ENCODE measurements at places on chromosomes 12 and 14. TPM values are rescaled to one million over a fixed set of nuclear protein-coding genes. Genes with fewer than 3 reads are reported as not detected.
A peak's percentile ranks its signal among the peaks of the same experiment; 100 is the strongest.

FZD10 gene
- 1.1 TPM for total RNA-seq

NTS gene
- total RNA-seq = 22.1 TPM

GRCh38 chr12:105596731-105597130 lies 266.2 kb downstream of the C12orf75 start:
- no peak for DNase-seq
- H3K27me3 ChIP-seq = no peaks in the 10 kb centered on the region
- H3K4me1 ChIP-seq = peaks cover 13% of the 10 kb centered on the region
- no peak overlapping the region for H3K27ac ChIP-seq

DNA sequence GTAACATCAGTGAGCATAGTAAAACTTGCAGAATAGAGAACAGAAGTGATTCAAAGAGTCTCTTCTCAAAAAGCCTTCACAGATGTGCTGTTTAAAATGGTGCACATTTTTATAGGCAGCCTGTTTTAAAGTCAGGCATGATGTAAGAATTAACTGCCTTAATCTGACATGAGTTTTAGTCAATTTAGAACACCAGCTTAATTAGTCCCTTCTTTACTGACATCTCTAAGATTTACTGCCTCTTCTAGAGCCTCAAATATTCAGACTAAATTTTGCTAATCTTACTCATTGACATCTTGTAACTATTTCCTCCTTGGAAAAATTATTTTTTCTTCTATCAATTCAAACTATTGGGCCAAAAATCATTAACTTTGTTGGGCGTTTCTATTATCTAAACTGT lies 782.5 kb downstream of the C12orf50 start:
- no peaks in the 10 kb centered on the region for H3K4me1 ChIP-seq
- no peaks in the 10 kb centered on the region for H3K27me3 ChIP-seq
- no peak overlapping the region for H3K27ac ChIP-seq
- H3K36me3 ChIP-seq = no peaks in the 10 kb centered on the region
- DNase-seq = no peak
- H3K4me3 ChIP-seq = no peak overlapping the region

DNA sequence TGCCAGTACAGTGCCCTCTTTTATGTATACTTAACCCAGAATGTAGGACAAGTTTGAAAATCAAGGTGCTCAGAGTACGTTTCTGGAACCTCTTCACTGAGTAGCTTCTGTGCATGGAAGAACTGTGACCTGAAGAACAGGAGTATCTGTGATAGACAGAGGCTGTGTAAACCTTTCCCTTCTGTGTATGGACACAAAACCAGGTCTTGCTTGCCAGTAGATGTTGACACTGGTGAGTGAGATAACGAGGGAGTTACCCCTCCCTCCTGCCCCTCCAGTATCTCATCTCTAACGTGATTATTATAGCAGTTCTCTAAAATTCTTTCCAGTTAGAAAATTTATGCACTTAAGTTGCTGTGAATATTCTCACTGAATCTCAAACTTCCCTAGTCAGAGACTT lies 170.8 kb downstream of the RPL10L start:
- H3K27me3 ChIP-seq = no peaks in the 10 kb centered on the region
- H3K4me1 ChIP-seq = no peaks in the 10 kb centered on the region
- peaks cover 6% of the 10 kb centered on the region for H3K36me3 ChIP-seq

GRCh38 chr12:107440606-107441005 lies 245.0 kb upstream of the PWP1 start:
- H3K36me3 ChIP-seq = no peaks in the 10 kb centered on the region
- no peaks in the 10 kb centered on the region for H3K27me3 ChIP-seq
- no peak overlapping the region for H3K27ac ChIP-seq
- H3K4me1 ChIP-seq = peaks cover 28% of the 10 kb centered on the region
- DNase-seq = no peak

DNA sequence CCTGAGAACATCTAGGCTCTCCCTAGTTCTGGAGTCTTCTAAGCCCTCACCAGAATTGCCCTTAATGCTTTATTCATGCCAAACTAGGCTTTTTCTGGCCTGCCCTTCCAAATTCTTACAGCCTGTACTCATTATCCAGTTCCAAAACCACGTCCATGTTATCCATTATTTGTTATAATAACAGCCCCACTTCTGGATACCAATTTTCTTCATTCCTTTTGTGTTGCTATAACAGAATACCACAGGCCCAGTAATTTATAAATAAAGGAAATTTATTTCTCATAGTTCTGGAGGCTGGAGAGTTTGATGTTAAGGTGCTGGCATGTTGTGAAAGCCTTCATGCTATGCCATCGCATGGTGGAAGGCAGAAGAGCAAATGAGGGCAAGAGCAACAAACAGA lies 68.0 kb upstream of the AMIGO2 start:
- H3K4me1 ChIP-seq = peaks cover 12% of the 10 kb centered on the region
- no peak overlapping the region for H3K27ac ChIP-seq
- H3K36me3 ChIP-seq = peaks cover 10% of the 10 kb centered on the region
- H3K27me3 ChIP-seq = no peaks in the 10 kb centered on the region

GRCh38 chr12:8011331-8011730 lies 21.2 kb upstream of the FOXJ2 start:
- H3K4me3 ChIP-seq = no peak overlapping the region
- no peak for DNase-seq
- H3K27me3 ChIP-seq = no peaks in the 10 kb centered on the region
- peaks cover 14% of the 10 kb centered on the region for H3K36me3 ChIP-seq
- H3K27ac ChIP-seq = no peak overlapping the region

PHLDA1 gene
- total RNA-seq = 51.1 TPM

DNA sequence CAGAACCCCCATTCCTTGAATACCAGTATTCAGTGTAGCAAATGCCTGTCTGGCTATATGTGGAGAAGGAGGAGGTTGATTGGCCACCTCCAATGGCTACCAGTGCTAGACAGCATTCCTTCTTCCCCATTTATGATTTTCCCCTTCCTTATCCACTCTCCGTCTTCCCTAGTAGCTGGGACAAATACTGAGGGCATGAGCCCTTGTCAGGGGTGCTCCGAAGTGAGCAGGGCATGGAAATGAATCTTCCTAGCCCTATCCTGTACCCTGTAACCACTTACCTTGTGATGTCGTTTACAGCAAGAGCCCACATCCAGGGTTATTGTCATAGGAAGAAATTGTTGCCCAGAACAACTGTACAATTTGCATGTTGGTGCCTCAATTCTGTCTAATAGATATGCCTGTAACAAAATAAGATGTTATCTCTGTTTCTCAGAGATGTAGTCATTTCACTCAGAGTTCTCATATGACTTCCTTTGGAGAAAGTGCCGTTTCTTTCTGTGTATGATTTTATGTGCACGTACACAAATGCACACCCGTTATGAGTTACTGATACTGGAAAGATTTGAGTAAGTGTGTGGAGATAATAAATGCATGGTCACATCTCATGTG lies 423.7 kb downstream of the EGLN3 start:
- H3K4me1 ChIP-seq = peaks cover 5% of the 10 kb centered on the region
- no peak for DNase-seq
- no peaks in the 10 kb centered on the region for H3K36me3 ChIP-seq
- no peaks in the 10 kb centered on the region for H3K27me3 ChIP-seq
- H3K4me3 ChIP-seq = no peak overlapping the region

- no peaks in the 10 kb centered on the region for H3K27me3 ChIP-seq
- peak overlapping the region; percentile 50 for H3K27ac ChIP-seq
- H3K36me3 ChIP-seq = no peaks in the 10 kb centered on the region
- peaks cover 41% of the 10 kb centered on the region for H3K4me1 ChIP-seq
- peak; percentile 75 for DNase-seq
- peak overlapping the region; percentile 84 for H3K4me3 ChIP-seq
Measured at GRCh38 chr14:99272899-99273765, 1.1 kb upstream of the BCL11B start.

FOXG1 gene
- 0.09 TPM for total RNA-seq

- H3K27ac ChIP-seq = peak overlapping the region; percentile 93
- peak; percentile 63 for DNase-seq
- peak overlapping the region; percentile 87 for H3K4me3 ChIP-seq
Measured at GRCh38 chr12:120466560-120467315, 2.8 kb downstream of the SRSF9 start.

SVOP gene
- 0.04 TPM for total RNA-seq

DNA sequence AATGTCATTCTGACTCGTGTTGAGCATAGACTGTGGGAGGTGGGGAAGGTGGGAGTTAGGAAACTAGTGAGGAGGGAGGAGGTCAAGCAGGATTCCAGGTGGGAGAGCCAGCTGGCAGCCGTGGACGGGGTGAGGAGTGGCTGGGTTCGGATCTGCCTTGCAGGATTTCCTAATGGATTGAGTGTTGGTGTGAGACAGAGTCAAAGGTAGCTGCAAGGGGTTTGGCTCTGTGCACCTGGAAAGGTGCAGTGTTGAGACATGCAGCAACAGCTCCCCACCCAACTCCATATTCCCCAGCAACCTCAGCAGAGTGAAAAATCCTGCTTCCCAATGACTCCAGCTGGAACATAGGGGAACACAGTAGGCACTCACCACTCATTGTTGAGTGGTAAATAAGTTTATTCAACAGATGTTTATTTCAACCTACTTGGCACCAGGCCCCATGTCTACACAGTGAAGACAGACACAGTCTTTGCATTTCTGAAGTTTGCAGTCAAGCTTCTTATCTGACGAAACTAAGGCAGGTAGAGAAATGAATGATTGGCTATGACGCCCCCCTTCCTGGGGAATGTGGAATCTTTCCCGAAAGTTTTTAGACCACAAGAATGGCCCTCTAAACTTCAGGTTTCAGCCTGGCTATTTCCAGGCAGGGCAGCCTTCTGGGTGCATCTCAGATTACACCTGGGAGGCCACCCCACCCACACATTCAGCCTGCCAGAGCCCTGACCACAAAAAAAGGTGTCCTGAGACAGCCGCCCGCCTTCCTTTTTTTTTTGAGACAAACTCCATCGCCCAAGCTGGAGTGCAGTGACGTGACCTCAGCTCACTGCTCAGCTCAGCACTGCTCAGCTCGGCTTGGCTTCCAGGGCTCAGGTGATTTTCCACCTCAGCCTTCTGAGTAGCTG lies 37.9 kb upstream of the PLEKHG6 start:
- peak overlapping the region; percentile 93 for H3K27ac ChIP-seq
- DNase-seq = no peak
- H3K36me3 ChIP-seq = no peaks in the 10 kb centered on the region
- peaks cover 61% of the 10 kb centered on the region for H3K4me1 ChIP-seq

CEBPE gene
- total RNA-seq = not detected

DNA sequence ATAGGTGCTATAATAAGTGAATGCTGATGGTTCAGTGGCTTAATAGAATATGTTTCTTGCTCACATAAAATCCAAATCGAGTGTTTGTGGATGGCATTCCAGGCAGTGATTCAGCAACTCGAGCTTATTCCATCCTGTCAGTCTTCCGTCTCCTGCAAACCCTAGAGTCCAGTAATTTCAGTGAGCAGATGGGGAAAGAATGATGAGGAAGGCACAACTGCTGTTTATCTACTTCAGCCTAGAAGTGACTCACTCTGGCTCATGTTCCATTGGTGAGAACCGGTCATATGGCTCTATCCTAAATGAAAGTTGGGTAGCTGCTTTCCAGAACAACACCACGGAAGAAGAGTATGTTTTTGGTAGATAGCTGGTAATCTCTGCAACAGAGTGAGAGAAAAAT lies 421.8 kb upstream of the PDE3A start:
- H3K27ac ChIP-seq = no peak overlapping the region
- DNase-seq = no peak
- H3K4me3 ChIP-seq = no peak overlapping the region
- peaks cover 18% of the 10 kb centered on the region for H3K4me1 ChIP-seq

DNA sequence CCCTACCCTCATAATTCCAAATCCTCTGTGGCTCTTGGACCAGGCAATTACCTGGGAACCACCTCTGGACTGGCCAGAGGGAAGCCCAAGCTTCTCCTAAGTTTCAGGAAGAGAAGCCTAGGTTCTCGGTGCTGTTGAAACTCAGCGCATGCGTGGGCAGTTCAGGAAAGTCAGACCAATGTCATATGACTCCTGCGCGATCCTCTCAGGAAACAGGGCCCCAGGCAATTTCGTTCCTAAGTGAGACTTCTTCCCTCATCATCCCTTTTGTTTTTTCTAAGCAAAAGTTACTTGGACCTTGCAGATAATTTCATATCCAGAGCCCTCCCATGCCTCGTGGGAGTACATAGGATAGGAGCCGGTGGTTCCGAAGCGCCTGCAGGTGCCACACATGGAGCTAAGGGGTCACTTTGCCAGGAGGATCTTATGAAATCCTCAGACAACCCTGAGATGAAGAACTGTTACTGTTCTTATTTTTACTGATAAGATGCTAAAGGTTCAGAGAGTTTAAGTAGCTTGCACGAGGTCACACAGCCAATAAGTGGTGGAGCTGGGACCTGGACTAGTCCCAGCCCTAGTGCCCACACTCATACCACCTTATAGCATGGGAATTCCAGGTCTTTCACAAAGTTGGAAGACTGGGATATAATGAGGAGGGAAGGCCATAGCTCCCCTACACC lies 168.2 kb downstream of the ZFP36L1 start:
- H3K36me3 ChIP-seq = no peaks in the 10 kb centered on the region
- peaks cover 25% of the 10 kb centered on the region for H3K4me1 ChIP-seq
- H3K27me3 ChIP-seq = no peaks in the 10 kb centered on the region
- H3K27ac ChIP-seq = no peak overlapping the region
- H3K4me3 ChIP-seq = no peak overlapping the region

TNS2 gene
- 7.7 TPM for total RNA-seq

KICS2 gene
- 9.9 TPM for total RNA-seq

DNA sequence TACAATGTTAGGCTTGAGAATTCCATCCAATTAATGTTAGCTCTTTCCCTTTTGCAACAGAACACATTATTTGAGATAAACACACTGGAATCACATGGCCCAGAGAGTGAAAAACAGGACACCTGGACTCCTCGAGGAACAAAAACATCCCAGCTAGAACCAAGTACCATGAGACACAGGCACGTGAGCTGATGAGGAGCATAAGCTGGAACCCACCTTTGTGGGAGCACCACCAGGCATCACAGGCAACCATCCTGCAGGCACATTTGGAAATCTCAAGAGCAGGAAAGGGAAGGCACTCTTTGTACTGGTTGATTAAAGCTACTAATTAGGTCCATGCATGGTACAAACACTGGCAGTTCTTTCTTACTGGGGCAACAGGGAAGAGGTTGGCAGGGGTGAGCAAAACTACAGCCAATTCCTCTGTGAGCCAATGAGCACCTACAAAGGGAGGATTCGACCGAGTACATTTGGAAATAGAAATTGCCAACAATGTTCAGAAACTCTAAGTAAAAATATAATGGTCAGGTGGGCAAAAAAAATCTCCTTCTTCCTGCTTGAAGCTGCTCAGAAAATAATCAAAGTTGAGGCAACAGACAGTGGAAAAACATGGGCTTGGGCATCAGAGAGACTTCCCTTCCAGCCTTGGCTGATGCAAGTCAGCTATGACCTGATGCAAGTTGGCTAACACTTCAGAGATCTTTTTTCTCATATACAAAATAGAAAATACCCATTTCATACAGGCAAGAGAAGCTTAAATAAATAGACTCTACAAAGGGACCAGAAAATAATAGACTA lies 216.7 kb downstream of the NUAK1 start:
- H3K4me3 ChIP-seq = no peak overlapping the region
- H3K27me3 ChIP-seq = no peaks in the 10 kb centered on the region
- H3K4me1 ChIP-seq = no peaks in the 10 kb centered on the region
- no peak overlapping the region for H3K27ac ChIP-seq

- peaks cover 4% of the 10 kb centered on the region for H3K36me3 ChIP-seq
- H3K4me1 ChIP-seq = peaks cover 32% of the 10 kb centered on the region
- no peak overlapping the region for H3K27ac ChIP-seq
- DNase-seq = no peak
Measured at GRCh38 chr12:13530966-13531365, 334.4 kb downstream of the EMP1 start.

All from WTC11 (cell line).